ENCODE measurements at places on chromosomes 7 and 10.

- peak; percentile 31 for DNase-seq
Observed at GRCh38 chr7:22782616-22783232, 39.9 kb downstream of the TOMM7 start.

DNA sequence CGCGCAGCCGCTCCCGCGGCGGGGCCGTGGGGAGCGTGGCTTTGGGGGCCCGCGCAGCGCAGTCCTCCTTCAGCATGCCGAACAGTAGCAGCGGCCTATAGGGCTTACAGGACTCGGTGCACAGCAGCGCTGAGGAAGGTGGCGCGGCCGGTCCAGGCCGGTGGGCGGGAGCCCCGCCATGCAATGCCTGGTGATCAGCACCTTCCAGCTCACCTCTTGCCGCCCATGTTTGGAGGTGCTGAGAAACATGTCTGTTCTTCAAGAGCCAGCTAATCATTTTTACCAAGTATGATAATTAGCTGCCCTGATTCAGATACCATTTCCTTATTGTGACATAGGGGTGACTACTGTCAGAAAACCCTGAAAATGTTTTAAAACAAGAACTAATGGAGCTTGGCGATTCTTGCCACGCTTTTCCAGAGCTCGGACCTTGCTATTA, 33.5 kb upstream of the SFTPD start:
- DNase-seq: no peak

DNA sequence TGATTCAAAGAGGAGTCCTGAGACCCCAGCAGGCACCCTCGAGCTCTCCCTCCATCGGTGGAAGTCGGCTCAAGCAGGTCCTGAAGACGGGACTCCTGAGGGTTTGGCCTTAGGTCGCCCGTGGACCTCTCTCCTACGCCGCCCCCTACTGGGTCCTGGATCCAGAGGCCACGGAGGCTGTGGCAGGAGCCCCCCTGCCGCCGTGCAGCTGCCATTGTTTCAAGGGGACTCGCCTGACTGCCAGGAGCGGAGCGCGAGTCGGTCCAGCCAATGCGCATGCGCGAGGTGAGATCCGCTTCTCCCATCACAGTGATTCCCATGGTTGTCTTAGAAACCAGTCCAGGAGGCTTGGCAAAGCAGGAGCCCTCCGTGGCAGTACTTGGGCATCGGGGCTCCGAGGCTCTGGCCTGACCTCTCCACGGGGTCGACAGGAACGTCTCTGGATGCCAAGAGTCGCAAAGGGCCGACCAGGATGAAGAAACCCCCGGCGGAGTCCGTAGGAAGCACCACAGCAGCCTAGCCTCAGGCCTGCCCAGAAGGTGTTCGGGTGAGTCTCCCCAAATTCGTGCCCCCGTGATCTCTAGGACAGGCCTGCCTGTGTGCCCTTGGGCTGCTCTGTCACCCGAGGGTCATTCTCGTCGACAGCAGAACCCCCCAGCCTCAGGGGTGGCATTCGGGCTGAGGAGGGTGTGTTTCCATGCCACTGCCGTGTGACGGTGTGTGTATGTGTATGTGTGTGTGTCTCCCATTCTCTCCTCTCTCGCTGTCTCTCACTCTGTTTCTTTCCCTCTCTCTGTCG, 322.3 kb downstream of the ZNF716 start:
- DNase-seq: no peak

GRCh38 chr7:92608380-92609322, 18.5 kb upstream of the FAM133B start:
- no peak for DNase-seq

DNA sequence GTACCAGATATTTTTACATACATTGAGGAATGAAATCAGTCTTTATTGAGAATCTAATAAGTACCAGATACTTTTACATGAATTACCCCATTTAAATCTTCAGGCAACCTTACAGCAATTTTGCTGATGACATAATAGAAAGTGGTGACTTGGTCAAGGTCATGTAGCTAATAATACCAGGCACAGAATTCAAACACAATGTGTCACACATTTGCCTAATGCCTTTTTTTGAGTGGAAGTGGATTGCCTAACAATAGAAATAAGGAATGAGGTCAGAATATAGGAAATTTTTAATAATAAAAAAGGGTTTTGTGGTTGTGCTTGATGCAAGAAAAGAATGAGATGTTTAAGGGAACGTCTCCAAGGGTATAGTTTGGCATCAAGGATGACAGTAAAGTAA, 466.6 kb upstream of the IGFBP3 start:
- no peak for DNase-seq

DNA sequence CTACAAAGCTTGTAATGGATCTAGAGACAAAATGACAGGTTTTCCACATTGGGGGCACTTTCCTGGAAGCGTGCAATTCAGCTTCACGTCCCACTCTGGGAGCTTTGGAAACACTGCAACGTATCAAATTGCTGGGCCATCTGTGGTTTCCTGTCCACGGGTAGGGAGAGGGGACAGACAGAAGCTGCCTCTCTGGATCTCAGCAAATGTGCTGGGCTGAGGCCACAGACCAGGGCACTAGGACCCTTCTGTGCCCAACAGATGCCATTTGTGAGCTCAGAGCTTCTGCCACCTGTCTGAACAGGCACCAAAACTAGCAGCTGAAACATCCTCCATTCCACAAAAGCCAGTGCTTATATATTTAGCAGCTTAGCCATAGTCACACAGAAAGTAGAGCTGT, 40.9 kb upstream of the FRMD4A start:
- no peak for DNase-seq

Data from stimulated activated CD4-positive, alpha-beta T cell treated with anti-CD3 and anti-CD28 coated beads, TNF-alpha, amount 100 ng/mL, for 1 hour (primary cell).